ENCODE measurements at places on chromosomes 2 and 18.
A peak's percentile ranks its signal among the peaks of the same experiment; 100 is the strongest.

GRCh38 chr18:53422896-53423295 is 801.6 kb downstream of the MBD2 start:
- DNase-seq = no peak

DNA sequence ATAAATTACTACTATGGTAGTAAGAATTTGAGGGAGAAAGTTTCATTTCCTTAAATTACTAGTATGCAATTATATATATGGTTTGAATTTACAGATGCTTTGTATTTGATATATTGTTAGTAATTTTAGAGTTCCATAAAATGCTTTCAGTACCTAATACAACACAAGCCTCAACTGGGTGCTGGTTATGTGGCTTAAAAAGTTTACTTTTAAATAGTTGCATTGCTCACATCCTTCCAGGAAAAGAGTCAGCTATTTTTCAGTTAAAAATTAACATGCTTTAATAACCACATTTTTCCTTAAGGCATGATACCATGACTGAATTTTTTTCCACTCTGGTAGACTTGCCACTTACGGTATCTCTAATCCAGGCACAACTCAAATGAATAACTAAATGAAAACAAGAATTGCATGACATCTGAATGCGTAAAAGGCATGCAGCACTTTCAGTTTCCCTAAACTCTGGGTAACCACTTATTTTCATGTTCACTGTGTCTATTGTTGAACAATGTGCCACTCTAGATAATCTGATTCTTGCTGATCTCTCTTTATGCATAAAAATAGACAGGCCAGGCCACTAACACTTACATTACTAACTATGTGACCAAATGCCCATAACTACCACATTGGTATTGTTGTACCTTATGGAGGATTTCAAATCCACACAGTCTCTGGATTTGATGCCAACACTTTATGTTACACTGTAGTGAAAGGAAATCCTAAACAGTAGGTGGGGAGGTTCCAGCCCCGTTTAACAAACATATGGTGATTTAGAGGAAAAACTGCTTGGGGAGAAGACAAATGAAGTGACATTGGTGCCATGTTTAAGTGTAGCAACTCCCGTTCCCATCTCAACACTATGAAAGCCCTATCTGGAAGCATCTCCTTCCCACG is 35.5 kb upstream of the SLC35F5 start:
- no peak for DNase-seq

GRCh38 chr18:21112543-21113105 is 1.0 kb upstream of the ROCK1 start:
- no peak for DNase-seq

GRCh38 chr2:119716284-119716672 is 37.3 kb downstream of the TMEM177 start:
- DNase-seq = no peak

DNA sequence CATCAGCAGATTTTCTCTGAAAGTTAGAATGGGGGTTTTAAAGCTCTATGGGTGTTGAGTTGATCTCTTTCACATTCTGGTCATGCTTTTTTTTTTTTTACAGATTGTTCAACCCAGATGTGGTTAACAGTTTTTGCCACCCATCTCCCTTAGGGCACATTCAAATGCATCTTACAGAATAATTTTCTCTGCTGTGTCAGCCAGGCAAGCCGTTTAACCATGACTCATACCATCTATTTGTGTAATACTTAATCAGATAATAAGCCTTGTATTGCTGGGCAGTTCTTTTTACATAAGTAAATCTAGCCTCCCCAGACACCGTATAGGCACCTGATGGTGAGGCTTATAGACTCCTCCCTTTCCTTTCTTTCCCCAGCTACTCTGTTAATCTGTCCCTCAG is 62.0 kb downstream of the TGIF1 start:
- no peak for DNase-seq

DNA sequence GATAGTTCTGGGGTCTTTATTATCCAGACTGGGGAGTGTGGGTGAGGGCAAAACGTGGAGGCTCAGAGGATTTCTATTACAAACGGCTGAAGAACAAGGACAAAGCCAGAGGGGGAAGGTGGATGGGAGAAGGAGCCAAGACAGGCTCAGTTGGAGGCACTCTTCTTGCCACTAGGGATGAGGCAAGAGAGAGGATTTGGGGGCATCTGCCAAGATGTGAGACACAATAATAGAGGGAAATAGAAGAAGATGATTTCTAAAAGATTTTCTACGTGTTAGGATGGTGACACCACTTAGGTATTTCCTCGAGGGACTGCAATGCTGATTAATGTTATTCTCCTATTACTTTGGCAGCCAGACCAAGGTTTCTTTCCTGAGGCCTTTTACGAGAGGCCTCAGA is 71.8 kb downstream of the APOB start:
- no peak for DNase-seq

- DNase-seq = no peak
These were observed 1.6 kb upstream of the DCTN1 start for GRCh38 chr2:74381751-74382150.

DNA sequence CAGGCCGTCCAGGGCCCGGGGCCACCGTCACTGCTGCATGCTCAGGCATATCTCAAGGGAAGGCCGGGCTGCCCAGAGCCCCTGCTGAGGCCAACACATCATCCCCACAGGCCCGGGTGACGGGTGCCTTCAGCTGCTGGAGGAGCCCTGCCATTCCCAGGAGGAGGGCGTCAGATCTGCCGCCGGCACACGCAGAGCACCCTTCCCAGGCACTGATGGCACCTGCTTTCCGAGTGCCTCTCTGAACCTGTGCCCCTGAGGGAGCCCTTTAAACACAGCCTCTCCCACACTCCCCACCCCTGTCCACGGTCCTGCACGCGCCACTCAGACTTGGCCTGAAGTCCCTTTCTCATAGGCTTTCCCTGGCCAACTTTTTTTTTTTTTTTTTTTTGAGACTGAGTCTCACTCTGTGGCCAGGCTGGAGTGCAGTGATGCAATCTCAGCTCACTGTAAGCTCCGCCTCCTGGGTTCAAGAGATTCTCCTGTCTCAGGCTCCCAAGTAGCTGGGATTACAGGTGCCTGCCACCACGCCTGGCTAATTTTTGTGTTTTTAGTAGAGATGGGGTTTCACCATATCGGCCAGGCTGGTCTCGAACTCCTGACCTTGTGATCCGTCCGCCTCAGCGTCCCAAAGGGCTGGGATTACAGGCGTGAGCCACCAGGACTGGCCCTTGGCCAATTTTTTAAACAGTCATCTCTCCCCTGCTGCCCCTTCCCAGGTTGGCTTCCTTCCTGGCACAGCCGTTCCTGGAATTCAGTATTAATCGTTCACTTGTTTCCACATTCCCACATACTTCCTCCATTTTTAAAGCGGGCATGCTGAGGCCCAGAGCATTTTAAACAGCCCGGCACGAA is 211.7 kb downstream of the NDUFA10 start:
- no peak for DNase-seq

DNA sequence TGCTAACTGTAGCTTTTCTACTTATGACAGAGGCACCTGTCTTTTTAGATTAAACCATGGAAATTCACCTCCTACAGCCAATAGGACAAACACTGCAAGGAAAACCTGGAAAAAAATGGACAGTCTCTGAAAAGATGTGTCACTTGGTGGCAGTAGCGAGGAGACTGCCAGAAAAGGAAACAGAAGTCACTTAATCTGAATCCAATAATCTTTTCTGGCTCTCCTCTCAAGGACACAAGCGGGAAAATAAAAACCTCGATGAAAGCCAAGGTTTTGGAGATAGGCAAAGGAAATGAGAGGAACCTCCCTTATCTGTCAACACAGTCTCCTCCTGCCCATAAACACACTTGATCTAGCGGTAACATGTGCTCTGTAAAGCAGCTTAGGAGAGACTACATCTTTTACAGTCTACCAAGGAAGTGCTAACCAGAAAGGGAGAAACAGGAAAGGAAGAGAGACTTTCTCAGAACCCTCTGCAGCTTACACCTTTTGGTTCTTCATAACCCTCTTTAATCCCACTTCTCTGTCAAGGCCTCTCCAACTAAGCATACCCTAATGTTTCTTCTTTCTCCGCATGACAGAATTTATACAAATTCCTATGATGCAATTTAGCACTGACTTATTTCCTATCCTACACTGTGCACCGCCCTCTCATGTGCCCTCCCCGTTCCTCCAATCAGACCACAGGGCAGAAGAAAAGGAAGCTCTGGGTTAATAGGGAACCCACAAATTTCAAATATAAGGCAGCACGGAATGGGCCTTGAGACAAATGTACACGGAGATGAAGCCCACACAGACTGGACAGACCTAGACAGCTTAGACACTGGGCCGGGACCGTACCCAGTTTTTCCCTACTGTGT is 52.8 kb downstream of the CLASP1 start:
- peak; percentile 77 for DNase-seq

GRCh38 chr2:127293386-127293747 is 577 bp downstream of the ERCC3 start:
- DNase-seq = no peak

GRCh38 chr2:72003124-72003523 is 144.5 kb downstream of the CYP26B1 start:
- no peak for DNase-seq

DNA sequence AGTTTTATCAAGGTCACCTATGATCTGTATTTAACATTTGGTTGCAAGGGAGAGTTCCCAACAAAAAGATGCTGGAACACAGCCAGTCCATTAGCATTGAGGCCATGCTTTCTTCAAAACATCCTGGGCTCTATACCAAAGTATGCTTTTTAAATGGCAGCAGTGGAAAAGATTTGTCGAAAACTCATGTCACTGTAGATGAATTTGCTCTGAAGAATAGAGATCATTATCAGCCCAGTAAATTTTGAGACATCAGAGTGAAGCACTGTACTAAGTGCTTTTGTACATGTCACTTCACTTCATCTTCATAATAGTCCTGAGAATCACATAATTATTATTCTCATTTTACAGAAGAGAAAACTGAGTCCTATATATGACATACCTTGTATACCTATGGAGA is 189.8 kb downstream of the CAMKMT start:
- DNase-seq = no peak

DNA sequence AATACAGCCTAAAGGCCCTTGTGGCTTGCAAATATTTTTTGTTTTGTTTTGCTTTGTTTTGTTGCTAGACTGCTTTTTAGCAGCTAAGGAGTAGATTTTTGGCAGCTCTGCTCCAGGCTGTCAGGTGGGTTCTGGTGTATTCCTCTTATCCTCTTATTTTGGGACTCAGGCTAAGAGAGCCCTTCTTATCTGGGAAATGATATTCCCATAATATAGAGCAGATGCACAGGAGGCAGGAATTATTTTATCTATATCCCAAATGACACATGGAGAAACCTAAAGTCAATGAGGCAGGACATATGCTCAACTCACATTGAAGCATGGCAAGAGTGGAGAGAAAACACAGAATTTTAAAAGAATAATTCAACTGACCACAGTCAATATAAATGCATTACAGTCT is 369.6 kb downstream of the RIT2 start:
- no peak for DNase-seq

DNA sequence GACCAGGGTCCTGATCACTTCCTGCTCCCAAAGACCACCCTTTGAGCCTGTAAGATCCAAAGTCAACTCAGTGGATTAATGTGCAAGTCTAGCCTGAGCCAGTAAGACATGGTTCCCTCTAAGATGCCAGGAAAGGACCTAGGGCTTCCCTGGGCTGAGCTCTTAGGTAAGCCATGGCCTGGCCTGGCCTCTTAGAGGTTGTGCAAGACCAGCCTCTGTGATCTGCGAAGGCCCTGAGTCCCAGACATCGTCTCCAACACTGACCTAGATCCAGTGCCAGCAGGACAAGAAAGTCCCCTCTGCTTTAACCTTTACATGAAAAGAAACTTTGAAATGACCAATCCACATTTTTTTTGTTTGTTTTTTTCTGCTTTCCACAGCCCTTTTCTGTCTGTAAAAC is 73.6 kb upstream of the CYP1B1 start:
- no peak for DNase-seq

DNA sequence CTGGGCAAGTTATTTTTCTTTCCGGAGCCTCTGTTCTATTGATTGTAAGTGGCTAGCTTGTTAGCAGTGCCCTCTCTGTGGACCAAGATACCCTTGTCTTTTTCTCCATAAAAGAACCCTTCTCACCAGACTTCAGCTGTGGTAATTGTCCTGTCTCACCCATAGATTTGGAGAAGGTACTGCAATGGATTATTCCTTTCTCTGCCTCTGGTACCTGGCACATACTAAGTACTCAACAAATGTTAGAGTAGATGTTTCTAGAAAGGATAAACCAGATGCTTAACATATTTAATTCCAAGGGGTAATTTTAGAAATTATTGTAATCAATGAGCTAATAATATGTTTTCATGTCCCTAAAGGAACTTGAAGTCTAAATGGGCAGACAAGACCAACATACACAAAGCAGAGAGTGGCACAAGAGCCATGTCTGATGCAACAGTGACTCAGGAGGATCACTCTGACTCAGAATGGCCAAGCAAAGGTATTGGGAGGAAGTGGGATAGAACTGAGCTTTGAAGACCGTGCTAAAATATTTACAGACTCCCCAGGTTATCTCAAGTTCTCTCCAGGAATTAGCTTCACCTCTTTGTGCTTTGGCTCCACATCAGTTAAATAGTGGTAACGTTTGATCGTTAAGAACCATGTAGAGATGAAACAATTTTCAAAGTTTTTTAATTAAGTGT is 129.7 kb upstream of the OSR1 start:
- no peak for DNase-seq

DNA sequence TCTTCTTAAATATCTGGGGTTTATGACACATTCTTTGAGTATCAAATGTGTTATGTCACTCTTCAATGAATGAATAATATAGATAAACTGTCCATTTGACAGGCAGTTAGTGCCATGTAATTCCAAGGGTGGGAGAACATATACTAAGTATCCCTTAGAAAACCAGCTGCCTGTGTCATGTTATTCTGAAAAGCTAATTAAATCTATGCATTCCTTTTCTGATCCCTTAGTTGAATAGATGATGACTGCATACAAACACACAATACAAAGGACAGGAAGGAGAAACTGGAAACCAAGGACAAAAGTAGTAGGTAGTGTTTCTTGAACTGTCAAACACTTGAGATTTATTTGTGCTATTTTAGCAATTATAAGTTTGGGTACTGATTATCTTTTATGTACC is 8.3 kb downstream of the ARHGAP28 start:
- DNase-seq = no peak

DNA sequence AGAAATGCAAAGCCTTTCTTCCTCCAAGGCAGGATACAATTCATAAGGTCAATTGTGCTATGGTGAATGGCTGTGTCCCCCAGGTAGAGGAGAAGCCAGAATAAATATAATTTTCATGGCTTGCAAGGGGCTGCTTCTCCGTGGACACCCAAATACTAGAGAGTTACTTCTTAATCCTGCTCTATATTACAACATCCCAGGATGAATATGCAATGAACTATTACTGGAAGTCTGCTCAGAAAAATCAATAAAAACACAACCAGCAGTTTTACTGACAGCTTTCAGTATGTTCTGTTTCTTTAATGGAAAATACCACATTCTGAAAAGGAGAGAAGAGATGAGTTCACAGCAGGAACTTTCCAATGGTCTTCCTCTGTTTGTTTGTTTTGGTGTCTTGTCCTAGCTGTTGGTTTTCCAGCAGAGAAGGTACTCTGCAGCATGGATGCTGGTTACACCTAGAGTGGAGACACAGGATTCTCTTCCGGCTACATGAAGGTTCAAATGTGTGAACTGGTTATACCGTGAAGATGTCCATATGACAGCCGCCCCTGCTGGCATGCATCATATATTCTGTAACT is 213.0 kb downstream of the PID1 start:
- no peak for DNase-seq

- DNase-seq = no peak
These were observed 629.3 kb downstream of the NRXN1 start for GRCh38 chr2:50402654-50402960.

GRCh38 chr2:239532859-239533258 is 132.0 kb upstream of the HDAC4 start:
- DNase-seq = no peak

Measured in SIG-M5 (cell line).